NCI-H526 (cell line): ENCODE measurements at places on chromosomes 7 and 10.

GRCh38 chr10:58239561-58240169, 28.0 kb downstream of the IPMK start:
- no peak for DNase-seq

GRCh38 chr10:123287594-123288247, 133.5 kb downstream of the BUB3 start:
- DNase-seq: no peak

GRCh38 chr7:30642789-30643188, 39.5 kb downstream of the CRHR2 start:
- DNase-seq: peak; percentile 20

DNA sequence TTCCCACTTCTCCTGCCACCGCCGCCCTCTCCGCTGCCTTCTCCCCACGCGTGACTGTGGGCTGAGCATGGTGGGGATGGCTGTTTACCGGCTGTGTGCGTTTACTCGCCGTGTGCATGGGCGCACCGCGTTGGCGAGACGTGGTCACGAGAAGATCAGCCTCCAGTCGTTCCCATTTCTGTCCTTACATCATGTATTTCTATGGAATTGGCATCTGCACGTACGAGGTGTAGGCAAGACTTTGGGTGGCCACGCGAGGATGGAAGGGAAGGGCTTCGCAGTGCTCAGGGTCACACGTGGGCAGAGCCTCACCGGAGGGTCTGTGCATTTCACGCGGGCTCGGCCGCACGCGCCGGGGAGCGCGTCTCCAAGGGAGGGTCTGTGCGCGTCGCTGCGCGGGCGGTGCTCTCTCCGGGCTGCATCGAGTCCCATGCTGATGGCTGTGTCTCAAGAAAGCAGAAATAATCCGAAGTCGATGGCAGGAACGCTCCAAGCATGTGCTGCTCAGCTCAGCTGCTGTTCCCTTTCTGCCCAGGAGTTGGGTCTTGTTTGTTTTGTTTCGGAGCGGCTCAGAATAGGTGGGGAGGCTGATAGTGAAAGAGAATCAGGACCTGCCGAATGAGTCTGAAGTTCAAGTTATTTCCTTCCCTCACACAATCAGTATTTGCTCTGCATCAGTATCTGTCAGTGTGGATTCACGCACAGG, 973 bp downstream of the CAMK1D start:
- DNase-seq: peak; percentile 32

DNA sequence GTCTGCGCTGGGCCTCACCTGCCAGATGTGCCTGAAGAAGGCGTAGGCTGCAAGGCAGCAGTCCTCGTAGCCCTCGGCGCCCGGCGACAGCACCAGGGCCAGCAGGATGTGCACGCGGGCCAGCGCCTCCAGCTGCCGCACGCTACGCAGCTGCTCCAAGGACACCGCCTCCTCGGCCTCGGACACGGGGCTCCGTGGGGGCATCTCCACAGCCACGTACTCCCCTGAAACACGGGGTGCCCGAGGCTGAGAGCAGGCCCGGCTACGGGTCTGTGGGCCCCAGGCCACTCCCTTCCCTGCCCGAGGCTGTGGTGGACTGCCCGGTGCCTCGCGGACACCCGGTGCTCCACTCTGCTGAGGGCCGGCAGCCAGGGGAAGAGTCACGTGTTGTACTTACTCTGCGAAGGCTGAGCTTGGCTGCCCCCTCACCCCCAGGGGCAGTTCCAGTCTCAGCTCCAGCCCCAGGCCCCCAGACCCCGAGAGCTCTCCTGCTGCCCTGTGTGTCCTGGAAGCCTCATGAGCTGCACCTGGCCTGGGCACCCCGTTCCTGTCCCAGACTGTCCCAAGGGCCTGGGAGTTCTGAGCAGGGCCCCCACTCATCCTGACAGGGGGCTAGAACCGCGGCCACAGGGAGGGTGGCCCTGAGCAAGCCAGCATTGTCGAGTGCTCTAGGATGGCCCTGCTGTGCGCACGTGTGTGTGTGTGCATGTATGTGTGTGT, 62.8 kb downstream of the CFAP46 start:
- DNase-seq: no peak

DNA sequence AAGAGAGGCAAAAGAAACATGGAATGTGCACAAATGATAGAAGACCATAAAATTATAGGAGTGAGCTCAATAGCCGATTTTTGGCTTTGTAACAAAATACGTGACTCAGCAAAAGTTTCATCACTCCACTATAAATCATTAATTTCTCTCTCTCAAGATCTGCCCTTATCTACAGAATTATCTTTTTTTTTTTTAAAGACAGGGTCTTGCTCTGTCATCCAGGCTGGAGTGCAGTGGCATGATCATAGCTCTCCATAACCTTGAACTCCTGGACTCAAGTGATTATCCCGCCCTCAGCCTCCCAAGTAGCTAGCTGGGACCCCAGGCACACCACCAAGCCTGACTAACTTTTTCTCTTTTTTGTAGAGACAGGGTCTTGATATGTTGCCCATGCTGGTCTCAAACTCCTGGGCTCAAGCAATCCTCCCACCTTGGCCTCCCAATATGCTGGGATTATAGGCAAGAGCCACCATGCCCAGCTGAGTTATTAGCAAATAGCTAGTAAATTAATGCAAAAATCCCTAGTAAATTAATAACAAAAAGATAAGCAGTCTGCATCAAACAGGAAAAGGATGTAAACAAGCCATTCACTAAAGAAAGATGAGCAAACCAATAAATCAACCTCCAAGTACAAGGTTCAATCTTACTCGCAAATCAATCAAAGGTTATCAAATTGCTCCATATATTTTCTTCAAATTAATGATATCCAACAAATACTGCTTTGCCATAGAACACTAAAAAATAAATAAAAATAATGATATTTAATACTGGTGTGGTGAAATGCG, 450.7 kb downstream of the PARD3 start:
- no peak for DNase-seq

GRCh38 chr7:82624965-82625364, 181.4 kb upstream of the CACNA2D1 start:
- DNase-seq: no peak

DNA sequence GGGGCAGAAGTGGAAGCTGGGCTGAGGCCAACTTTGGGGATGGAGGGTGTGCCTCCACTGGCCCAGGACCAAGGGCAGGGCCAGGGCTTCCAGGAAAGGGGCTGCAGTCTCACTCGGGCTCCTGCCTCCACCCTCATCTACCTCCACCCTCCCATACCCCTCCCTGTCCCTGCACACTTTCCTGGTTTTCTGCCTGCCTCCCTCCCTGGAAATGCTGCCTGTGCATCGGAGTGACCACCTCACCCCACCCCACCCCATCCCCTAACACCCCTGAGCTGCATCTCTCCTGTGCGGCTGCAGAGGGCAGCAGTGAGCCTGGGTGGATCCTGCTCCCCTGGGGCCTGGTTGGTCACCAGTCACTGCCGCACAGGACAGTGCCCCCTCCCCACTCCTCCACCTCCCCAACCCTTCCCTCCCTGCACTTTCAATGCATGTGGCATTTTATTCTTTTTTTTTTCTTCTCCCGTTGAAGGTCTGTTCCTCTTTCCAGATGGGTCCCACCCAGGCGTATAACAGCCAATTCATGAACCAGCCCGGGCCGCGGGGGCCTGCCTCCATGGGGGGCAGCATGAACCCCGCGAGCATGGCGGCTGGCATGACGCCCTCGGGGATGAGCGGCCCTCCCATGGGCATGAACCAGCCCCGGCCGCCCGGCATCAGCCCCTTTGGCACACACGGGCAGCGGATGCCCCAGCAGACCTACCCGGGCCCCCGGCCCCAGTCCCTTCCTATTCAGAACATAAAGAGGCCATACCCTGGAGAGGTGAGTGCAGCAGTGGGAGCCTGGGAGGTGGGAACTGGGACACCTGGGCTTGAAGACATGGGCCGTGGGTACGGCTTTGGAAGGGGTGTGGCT, 54.1 kb upstream of the PPIF start:
- DNase-seq: no peak

GRCh38 chr10:14712991-14713424, 61.7 kb downstream of the FAM107B start:
- DNase-seq: no peak

- DNase-seq: no peak
Measured at GRCh38 chr10:44132361-44133289, 252.3 kb downstream of the CXCL12 start.

GRCh38 chr10:119652361-119652730, 1.2 kb downstream of the BAG3 start:
- peak; percentile 5 for DNase-seq

DNA sequence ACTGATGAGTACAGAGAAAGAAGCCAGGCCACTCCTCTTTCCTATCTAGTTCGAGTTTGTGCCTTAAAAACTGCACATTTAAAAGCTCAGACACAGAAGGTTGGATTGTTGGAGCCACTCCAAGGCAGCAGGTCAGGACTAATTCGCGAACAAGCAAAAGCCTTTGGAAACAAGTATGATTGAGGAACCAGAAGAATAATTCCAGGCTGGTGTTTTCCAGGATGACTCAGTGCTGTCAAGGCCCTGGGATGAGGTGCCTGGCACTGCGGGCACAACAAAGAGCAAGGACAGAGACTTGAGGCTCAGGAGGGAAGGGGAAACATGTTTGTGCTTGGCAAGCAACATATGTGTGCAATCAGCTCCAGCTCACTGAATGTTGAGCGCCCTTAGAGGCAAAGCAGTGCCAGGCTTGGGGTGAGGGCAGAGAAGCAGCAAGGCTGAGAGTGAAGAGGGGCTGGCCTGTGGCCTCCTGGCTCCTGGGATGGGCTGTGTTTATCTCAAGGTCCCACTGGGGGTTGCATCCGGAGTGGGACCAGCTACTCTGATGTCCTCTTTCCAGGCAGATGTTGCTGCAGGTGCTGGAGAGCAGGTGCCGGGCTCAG, 44.1 kb downstream of the VSTM4 start:
- no peak for DNase-seq

- DNase-seq: no peak
Measured at GRCh38 chr7:27202862-27203134, 2.9 kb upstream of the HOXA13 start.

DNA sequence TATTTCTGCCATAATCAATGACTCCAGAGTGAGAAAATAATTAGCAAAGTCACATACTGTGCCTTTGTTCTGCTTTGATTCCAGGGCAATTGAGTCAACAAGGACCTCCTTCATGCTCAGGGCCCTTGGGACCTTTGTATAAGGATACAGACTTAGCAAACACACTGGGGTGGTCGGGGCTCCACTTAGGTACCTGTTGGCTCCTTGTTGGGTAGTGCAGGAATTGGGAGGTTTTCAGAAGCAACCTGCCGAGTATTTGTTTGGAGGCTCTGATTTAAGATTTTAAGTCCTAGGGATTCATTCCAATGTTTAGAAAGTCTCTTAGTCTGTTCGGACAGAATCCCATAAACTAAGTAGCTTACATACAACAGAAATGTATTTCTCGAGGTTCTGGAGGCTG, 3.0 kb downstream of the ADCK2 start:
- DNase-seq: no peak

DNA sequence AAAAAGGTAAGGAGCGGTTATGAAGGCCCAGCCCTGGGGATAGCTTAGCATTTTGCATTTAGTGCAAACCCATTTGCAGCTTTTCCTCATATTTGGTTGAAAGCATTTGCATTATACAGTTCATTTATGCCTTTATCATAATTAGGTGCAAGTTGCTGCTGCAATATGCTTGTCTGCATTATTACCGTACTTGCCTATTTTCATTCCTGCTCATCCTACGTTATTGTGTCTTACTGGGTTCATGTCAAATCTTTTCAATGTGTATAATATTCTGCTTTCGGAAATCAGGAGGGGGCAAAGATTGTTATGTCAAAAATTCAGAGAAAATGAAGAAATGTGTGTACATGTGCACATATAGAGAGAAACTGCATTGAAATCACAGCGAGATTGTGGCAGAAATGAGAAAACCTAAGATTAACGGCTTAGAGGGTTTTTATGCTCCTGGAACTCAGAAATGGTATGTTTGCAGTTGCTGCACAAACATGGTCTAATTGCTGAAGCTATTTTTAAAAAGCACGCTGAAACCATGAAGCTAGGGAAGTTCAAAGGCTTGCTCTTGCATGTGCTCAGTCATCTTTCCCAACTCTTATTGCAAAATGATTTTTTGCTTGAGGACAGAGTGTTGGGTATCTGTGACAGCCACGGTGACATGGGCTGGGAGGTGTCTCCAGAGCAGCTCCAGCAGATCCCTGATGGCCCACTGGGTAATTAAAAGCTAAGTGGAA, 613.2 kb downstream of the SDK1 start:
- no peak for DNase-seq

GRCh38 chr10:119364645-119365600, 157.6 kb downstream of the GRK5 start:
- no peak for DNase-seq

DNA sequence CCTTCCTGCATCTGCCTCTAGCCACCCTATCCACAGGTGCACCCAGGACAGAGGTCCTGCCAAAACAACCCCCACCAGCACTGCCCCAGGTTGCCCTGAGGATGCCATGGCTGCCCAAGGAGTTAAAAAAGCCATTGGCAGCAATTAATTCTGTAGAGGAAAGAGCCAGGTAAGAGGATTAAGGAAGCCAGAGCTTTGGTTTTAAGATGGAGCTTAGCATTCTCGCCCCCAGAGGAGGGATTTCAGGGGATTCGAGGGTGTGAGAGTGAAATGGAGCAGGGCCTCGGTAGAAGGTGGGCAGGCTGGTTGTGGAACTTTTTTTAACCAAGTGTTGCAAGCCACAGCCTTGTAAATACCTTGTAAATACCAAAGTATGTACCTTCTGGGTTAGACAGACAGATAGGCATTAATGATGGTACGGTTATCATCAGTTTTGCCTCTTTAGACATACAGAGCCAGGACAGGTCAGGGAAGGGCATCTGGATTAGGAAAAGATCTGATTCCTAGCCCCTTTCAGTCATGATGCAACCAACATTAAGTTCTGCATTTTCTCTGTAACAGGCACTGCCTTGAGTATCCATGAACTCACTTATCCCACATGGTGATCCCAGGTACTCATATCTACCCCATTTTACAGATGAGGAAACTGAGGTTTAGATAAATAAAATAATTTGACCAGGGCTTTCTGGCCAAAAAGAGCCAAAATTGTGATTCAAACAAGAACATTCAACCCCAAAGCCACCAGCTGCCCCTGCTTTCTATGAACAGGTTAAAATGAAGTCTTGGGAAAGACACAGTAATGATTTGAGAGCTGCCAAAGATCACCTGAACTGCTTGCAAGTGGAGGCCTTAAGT, 120.7 kb upstream of the PPIF start:
- no peak for DNase-seq

DNA sequence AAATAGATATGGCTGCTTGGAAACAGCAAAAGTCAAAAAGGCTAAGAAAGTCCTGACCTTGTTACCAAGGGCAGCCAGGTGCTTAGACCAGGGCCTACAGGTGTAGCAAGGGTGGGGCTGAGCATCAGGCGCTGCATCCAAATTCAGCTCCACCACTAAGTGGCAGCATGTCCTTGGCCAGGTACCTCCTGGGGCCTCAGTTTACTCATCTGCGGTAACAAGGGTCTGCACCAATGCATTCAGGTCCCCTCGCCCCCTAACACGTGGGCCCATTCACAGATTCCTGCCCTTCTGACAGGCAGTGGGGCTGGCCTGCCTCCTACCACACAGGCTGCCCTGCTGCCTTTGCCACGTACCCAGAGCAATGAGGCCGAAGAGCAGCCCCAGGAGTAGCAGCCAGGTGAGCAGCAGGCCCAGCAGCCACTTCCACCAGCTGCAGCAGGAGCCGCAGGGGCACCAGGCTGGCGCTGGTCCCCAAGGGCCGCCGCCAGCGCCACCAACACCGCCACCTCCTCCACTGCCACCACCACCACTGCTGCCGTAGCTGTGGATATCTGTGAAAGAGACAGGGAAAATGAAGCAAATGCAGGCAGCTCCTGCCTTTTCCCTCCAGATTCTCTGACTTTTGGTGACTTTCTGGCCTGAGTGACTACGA, 28.9 kb downstream of the COL17A1 start:
- DNase-seq: no peak
